Midbrain (tissue), 1 donor: ENCODE measurements at places on chromosomes 7 and 10.

DNA sequence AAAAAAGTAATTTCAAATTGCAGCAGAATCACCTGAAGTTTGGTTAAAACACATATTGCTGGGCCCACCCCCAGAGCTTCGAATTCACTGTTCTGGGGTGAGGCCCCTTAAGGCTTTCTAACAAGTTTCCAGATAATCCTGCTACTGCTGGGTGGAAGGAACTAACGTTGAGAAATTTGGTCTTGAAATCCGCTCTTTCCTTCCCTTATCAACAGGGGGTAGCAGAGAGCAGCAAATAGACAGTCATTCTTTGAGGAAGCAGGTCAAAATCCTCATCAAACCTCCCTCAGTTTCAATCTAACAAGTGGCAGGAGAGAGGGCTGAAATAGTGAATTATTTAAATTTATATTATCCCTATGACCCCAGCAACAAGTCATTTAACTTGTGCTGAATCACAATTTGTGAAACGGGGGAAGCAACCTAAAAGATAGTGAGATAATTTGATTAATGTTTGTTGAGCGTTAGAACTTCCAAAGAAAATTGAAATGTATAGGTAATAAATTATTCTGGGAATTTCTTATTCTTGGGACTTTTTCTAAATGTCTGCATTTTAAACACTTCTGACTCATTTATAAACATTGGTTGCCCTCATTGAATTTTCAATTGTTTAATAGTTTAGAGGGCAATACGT lies 21.7 kb upstream of the MALSU1 start:
- DNase-seq = peak; percentile 36

GRCh38 chr7:49398236-49398635 lies 375.2 kb upstream of the VWC2 start:
- DNase-seq = no peak

DNA sequence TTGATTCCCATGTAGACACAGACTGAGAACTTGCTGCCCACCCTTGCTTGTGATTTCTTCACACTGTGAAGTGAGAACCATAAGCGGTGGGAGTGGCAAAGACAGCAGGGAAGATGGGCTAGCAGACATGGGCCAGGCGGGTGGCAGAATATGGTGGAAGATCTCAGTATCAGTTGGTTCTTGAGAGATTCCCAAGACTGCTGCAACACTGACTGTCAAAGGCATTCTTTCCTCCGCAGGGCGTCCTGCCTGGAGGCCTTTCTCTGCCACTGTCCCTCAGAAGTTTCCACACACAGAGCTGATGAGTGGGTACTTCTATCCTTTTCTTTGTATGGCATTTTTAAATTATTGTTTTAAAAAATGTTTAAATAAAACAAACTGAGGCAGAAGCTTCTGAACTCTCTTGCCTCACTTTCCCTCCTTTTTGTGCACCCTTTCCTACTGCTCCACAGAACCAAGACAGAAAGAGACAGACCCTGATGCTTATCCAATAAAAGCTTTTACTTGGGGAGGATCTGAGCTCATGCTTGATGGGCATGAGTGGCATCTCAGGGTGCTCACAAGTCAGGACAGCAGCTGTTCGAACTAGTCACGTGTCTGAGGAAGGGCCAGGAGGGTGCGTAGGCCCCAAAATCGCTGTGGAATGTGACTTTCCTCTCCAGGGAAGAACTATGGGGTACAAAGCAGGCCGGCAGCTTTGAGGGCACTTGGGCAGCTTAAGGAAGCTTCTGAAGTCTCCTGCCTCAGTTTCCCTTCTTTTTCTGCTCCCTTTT lies 104.7 kb upstream of the PCGF5 start:
- no peak for DNase-seq

DNA sequence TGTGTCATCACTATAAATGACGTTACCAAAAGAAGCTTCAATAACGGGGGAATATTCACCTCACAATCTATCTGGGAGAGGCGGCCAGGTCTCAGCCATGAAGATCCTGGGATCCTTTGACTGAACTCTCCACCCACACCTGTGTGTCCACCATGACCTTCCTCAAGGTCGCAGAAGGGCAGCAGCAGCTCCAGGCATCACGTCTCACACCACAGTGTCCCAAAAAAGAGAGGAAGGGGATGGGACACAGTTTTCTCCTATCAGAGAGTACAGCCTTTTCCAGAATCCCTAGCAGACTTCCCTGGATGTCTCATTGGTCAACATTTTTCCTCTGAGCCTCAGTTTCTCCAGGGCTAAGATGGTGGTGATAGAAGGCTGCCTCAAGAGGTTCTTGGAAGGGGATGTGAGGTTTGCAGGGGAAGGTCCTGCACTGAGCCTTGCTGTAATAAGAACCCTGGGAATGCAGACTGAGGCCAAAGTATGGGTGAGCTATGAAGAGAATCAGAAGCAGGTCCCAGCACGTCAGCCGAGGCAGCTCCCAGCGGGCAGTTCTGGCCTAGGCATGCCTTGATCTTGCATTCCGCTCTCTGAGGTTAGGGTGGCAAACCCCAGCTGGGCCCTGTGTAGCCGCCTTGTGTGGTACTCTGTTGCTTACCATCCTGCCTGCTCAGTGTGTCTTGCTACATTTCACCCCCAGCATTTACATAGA lies 63.8 kb downstream of the COL26A1 start:
- no peak for DNase-seq

DNA sequence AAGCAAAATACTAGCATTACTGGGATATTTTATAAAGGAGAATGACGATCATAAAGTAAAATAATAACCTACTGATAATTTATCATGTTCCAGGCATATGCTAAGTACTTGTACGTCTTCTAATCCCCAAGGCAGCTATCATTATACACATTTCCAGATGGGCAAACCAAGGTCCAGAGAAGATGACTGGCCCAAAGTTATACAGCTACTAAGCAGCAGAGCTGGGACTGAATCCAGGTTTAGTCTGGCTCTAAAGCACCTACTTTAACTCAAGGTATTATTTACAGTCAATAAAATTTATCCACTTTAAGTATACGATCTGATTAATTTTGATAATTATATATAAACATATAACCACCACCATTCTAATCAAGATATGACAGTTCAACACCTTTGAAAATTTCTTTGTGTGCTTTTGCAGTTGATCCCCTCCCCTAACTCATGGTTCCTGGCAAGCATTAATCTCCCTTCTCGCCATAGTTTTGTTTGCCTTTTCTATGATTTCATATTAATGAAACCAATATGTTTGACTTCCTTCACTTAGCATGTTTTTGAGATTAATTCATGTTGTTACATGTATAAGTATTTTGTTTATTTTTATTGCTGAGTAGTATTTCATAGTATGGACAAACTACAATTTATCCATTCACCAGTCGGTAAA lies 126.7 kb downstream of the CPEB3 start:
- no peak for DNase-seq

DNA sequence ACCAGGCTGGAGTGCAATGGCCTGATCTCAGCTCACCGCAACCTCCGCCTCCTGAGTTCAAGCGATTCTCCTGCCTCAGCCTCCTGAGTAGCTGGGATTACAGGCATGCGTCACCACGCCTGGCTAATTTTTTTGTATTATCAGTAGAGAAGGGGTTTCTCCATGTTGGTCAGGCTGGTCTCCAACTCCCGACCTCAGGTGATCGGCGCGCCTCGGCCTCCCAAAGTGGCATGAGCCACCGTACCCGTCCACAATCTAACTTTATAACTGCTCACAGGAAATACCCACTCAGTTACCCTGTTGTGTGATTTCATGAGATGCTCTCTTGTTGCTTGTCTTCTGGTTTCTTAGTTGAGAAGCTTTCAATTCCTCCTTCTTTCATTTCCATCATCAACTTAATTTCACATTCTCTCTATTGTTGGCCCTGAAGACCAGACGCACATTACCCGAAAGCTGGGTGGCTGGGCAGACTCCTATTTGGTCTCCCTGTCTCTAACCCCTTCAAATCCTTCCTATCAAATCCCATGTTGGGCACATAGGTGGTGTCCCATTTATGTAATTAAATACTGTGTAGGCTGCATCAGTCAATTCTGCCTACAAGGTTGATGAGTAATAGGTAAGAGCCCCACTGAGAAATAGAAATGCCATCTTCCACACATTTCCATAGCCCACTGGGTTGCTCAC lies 1.1 kb upstream of the GSTO2 start:
- no peak for DNase-seq

DNA sequence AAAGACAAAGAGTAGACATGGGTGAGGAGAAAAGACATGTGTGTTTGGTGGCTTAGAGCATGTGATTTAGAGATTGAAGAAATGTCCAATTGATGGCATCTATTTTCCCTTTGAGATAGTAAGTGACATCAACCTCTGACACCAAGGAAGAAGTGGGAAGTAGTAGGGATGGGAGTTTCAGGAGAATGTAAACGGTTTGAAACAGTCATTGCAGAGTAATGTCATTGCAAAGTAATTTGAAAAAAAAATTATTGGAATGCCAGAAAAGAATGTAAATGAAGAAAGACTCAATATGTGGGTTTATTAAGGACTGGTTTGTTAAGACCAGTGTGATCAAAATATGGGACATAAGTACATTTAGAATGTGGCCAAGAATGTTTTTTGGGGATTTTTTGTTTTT lies 26.6 kb downstream of the GNG11 start:
- no peak for DNase-seq

DNA sequence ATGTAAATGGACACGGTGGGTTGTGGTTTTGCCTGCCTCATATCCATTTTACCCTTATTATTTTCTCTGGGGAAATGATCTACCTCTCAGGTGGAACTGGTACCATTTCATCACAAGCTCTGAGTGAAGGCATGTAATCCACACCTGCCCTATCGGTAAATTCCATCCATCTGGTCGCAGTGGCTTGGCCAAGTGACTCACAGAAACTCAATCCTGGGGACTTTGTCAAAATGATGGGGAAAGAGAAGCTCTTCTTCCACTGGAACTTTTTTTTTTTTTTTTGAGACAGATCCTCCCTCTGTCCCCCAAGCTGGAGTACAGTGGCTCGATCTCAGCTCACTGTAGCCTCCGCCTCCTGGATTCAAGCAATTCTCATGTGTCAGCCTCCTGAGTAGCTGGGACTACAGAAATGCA lies 48.2 kb upstream of the ANKRD1 start:
- no peak for DNase-seq

DNA sequence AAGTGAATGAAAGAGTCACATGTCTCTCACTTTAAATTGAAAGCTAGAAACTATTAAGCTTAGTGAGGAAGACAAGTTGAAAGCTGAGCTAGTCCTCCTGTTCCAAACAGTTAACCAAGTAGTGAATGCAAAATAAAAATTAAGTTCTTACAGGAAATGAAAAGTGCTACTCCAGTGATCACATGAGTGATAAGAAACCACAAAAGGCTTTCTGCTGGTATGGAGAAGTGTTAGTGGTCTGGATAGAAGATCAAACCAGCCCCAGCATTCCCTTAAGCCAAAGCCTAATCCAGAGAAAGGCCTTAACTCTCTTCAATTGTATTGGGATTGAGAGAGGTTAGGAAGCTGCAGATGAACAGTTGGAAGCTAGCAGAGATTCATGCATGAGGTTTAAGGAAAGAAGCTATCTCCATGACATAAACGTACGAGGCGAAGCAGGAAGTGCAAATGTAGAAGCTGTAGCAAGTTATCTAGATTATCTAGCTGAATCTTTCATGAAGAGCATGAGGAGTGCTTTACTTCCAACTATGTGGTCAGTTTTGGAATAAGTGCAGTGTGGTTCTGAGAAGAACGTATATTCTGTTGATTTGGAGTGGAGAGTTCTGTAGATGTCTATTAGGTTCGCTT lies 261.6 kb downstream of the MDFIC start:
- no peak for DNase-seq

DNA sequence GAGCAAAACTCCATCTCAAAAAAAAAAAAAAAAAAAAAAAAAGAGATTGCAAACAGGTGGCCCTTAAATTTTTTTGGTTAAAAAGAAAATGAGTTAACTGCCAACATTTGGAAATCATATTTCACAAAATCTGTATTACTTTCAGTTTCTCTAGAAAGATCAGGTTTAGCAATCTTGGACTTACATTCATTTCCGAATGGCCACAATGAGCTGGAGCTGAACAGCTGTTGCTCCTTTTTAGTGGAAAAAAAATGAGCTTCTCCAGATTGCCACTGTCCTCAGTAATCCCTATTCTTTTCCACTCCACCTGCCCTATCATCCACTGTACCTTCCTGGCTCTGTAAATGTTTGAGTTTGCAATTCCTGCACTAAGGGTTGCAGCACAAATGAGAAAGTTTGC lies 43.6 kb downstream of the RAB11FIP2 start:
- DNase-seq = no peak

- DNase-seq = no peak
Observed at GRCh38 chr7:39880556-39880955, 69.5 kb upstream of the CDK13 start.

GRCh38 chr10:22316286-22317075 lies at the start of gene COMMD3:
Gene COMMD3, plus strand, starts transcription at chr10:22316388. Its CDS starts 30 bp downstream, at chr10:22316418.
- DNase-seq = peak; percentile 91

- no peak for DNase-seq
Observed at GRCh38 chr7:135328053-135328452, 94.4 kb downstream of the STRA8 start.

DNA sequence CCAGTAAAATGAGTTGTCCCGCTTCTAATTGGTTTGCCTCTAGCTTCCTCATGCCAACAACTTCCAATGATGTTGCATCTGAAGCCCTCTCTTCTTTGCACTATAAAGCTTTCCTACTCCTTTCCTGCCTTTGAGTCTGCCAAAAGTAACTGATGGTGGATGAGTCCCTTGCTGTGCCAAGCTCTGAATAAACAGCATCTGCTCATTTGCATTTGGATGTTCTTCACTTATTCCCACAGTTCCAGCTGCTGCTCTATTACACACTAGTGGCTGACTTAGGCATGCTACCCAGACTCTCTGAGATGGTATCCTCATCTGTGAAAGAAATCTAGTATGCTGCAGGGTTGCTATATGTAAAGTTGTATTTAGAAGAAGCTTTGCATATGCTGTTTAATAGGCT lies 24.9 kb downstream of the SFR1 start:
- DNase-seq = peak; percentile 75

DNA sequence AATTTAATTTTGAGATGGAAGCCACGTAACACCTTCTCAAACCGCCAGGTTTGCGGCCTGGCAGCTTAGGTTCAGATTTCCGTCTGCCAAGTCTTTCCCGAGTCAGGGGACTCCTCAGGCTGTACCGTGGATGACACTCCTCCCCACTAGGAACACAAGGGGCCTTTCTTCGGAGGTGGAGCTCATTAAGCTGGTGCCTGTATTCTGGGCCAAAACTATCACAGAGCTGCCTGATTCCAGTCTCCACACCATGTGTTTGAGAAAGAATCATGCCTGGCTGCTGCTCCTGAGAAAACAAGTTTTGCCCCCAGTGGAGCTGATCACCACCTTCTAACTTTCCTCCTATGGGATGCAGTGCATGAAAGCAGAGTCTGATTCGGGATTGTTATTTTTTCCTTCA lies 44.8 kb downstream of the TMEM209 start:
- no peak for DNase-seq
